ENCODE measurements at places on chromosomes 1 and 21.

DNA sequence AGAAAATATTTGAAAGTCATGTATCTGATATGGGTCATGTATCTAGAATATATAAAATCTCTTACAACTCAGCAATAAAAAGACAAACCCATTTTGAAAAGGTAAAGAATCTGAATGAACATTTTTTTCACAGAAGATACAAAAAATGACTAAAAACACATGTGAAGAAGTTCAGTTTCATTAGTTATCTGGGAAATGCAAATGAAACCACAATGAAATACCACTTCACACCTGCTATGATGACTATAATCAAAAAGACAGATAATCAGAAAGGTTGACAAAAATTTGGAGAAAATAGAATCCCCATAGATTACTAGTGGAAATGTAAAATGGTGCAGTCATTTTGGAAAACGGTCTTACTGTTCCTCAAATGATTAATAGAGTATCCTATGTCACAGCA is 631.0 kb downstream of the MRPL39 start:
- DNase-seq = no peak

- no peak for DNase-seq
Measured at GRCh38 chr21:45536301-45537081, 5.7 kb downstream of the SLC19A1 start.

GRCh38 chr21:22890656-22891055 is 1892.4 kb downstream of the NCAM2 start:
- no peak for DNase-seq

- no peak for DNase-seq
Measured at GRCh38 chr21:15731243-15731613, 1.4 kb downstream of the USP25 start.

DNA sequence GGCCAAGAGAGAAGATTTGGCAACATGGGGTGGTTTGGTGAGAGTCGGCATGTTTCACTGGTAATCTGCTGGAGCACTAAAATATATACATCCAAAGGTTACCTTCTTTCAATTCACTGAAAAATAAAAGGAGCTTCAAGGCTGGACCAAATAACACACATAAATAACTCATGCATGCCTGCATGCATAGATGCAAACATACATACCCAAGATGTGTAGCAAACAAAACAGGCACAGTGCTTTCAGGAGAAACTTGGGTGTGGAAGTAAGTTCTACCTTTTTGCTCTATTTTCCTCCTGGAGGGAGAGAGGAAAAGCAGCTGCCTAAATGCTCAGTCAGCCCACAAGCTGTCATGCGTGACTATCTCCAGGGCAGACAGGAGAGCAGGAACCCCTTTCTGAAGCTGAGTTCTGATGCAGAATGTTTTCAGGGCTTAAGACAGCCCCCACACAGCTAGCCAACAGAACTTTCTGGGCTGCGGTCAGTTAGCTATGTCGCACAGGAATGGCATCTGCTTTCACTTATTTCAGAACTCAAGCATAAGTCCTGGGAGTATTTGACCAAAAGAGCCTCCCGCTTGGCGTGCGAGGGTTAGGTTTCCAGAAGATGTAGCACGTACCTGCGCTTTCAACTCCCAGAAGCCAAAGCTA is 166.2 kb downstream of the TOMM20 start:
- peak; percentile 100 for DNase-seq

DNA sequence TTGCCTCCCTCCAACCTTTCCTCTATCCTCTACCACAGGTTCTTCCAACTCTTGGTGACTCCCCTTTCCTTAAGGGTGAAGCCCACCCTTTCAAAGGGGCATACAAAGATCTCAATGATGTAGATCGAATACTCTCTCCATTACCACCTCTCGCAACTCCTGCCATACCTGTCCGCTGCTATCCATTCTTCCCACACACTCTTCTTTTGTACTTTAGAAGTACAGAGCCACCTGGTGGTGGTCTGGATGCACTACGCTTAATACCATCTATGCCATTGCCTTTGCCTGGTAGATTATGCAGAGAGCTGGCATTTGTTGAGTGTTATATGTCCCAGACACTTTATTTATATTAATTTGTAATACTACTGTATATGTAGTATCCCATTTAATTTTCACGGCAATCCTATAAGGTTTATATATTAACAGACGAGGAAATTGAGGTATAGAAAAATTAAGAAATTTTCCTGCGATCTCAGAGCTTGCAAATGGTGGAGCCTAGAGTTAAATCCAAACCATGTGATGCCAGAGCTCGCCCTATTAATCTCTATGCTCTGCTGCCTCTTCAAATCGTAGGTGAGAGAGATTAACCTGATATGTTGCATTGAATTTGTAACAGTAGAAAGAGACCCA is 22.9 kb downstream of the TSHB start:
- DNase-seq = peak; percentile 39

GRCh38 chr1:64745986-64746940 is 1.4 kb downstream of the RAVER2 start:
- DNase-seq = no peak

GRCh38 chr1:186858923-186859322 is 30.2 kb downstream of the PLA2G4A start:
- DNase-seq = no peak

GRCh38 chr21:33390479-33390878 is 12.7 kb upstream of the IFNGR2 start:
- DNase-seq = no peak

GRCh38 chr1:229124520-229125124 is 146.3 kb upstream of the RAB4A start:
- DNase-seq = no peak

- DNase-seq = no peak
Measured at GRCh38 chr1:161884475-161884874, 118.4 kb downstream of the ATF6 start.

DNA sequence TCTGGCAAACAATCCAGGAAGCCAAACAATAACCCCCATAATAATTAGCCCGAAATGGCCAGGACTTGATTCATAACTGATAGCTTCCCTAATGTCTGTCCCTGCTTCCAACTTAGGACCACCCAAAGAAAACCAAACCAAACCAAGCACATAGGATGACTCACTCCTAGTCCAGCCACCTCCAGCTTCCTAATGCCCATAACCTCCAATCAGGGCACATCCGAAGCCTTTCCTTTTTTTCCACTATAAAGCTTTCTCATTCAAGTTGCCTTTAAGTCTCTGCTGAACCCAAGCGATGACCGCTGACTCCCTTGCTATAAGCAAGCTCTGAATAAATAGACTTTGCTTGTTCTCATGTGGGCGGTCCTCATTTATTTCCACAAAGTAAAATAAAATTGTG is 40.4 kb downstream of the PCNX2 start:
- no peak for DNase-seq

DNA sequence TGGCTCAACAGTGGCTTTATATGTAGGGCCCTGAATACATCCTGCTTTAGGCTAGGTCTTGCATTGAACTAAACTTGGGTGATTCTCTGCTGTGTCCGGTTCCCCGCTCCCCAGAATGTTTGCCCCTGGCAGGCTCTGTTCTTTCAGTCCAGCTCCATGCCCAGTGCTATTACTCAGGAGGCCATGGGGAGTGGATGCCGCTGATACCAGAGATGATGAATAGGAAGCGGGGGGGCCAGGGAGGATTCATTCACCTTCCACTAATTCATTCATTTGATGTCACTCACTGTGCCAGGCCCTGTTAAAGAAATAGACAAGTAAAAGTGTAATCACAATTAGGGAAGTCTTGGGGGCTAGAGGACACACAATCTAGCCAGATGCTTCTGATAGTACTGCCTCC is 83.8 kb downstream of the TMEM53 start:
- DNase-seq = no peak

- DNase-seq = peak; percentile 19
Measured at GRCh38 chr1:82752046-82752445, 951.3 kb downstream of the ADGRL2 start.

DNA sequence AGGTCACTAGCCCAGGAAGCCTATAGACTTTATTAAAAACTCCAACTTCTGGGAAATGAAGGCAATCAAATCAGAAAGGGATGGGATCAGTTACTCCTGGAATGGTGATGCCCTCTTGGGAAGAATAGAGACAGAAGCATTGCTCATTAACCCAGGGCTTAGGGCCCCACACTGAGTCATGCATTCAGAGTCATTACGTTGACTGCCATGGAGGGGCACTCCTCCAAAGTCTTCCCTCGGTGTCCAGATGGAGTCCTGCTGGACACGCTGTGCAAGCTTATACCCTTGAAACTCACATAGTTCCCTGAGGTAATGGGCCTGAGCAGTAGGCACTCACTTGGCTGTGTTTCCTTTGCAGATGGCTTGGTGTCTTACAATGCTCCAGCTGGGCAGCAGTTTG is 35.2 kb upstream of the HSD17B7 start:
- DNase-seq = no peak

GRCh38 chr1:94319319-94320102 is 82.1 kb upstream of the ARHGAP29 start:
- no peak for DNase-seq

DNA sequence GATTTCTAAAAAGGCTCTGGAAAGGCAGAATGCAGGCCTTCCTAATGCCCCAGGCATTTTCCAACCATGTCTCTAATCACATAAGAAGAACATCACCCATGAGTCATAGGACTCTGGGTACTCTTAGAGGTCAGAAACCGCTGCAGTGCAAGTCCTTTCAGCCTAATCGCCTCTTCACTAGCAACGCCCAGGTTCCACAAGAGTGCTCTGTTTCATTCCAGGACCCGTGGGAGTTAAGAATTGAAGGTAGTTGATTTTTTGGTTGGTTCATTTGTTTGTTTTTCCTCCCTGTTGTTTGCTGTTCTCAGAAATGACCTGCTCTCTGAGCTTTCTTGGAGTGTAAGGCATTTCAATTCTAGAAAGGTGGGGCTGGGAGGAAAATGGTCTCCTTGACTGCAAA is 123.2 kb downstream of the NR5A2 start:
- peak; percentile 46 for DNase-seq

- no peak for DNase-seq
Measured at GRCh38 chr21:26597031-26597430, 23.9 kb upstream of the CYYR1 start.

GRCh38 chr1:58899587-58900271 is 115.9 kb upstream of the JUN start:
- DNase-seq = no peak

- no peak for DNase-seq
Measured at GRCh38 chr1:32346532-32347157, 10.6 kb upstream of the MARCKSL1 start.

DNA sequence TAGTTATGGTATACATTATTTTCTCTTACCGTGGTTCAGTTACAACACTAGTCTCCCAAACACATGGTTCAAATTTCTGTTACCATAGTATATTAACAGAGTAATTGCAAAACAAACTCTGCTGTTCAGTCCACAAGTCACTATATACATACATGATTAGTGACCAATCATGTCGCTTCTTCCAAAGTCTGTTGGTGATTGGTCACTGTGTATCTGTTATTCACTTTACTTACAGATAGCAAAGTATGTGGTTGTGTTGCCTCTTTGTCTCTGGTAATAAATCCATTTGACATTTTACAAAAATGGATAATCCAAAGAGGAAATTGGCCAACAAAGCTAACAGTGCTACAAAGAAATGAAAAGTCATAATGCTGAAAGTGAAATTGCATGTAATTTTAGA is 107.2 kb downstream of the RABGAP1L start:
- no peak for DNase-seq

DNA sequence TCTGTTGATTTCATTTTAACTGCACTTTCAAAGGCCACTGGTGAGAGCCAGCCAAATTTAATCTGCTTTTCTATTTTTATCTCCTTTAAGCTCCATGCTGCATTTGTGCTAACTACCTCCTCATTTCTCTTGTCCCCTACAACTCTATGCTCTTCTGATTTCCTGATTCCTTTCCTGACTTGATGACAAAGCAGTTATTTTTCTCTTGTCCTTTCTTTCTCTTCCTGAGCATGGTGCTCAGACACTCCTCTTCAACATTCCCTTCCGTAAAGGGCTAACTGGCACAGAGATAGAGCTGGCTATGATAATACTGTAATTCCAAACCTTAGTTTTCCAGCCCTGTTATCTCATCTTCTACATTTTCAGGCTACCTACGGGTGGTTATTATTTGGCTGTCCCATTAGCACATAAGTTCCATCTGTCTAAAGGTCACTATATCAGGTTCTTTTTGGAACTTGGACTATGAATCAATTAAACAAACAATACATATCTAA is 6.8 kb upstream of the BCAS2 start:
- no peak for DNase-seq

DNA sequence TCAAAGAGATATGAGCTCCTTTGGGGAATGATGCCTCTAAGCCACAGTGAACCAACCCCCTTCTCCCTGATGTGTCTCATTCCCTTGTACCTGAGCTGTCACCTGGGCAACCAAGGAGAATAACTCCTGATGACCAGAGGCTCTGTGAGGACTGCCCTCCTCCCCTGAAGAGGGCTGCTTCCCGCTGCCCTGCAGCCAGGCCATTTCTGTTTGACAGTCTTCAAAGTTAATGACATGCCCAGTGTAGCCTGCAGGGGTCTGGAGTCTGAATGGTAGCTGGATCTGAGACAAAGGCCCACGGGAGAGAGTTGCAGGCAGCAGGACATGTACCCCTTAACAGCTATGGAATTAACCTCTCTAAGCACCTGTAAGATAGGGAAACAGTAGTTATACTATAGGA is 3.4 kb upstream of the SLFNL1 start:
- no peak for DNase-seq

- DNase-seq = no peak
Measured at GRCh38 chr1:3056641-3057040, 12.4 kb upstream of the PRDM16 start.

DNA sequence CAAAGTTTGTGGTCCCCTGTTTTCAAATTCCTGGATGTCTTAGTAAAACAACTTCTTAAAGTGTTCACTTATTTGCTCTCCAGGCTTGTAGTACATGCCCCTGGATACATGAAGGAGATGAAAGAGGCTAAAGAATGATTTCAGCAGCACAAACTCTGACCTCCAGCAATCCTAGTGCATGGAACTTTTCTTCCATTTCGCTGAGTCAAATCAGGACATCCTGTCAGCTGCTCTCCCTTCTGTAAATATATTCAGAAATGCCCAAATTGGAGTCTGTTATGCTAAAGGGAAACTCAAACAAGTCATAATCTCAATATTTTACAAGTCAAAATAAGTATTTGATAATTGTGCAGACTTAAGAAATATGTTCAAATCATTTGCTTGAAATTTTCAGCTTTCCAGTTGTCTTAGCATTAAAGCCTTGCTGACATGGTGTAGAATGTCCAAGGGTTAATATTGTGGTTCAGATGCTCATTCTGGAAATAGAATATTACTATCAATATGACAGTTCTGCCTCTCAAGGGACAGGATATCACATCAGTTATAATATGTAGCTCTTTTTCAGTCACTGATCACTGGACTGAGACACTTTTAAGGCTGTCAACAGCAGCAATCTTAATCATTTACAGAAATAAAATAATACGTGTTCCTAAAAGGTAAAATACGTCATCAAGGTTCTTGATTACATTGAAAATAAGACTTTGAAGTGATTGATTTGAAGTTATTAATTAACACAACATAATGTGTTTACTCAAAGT is 1157.3 kb downstream of the PLA2G4A start:
- no peak for DNase-seq

DNA sequence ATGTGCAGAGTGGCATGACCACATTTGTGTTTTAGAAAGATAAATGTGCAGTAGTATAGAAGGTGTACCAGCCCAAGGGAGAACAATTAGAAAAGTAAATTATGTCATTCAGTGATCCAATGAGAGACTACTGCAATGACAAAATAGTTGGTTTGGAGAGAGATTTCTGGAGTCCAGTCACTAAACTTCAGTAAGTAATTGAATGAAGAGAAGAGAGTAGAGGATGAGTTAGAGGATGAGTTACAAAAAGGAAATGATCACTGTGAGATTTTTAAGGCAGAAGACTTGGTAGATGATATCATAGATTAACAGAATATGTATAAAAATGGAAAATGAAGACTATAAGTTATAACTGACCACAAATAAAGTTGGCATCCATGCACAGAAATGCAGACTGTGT is 8.4 kb downstream of the CR2 start:
- DNase-seq = no peak
